ENCODE measurements at places on chromosomes 12 and 14.

GRCh38 chr14:75563931-75564330, 14.5 kb upstream of the FLVCR2 start:
- no peak for DNase-seq

DNA sequence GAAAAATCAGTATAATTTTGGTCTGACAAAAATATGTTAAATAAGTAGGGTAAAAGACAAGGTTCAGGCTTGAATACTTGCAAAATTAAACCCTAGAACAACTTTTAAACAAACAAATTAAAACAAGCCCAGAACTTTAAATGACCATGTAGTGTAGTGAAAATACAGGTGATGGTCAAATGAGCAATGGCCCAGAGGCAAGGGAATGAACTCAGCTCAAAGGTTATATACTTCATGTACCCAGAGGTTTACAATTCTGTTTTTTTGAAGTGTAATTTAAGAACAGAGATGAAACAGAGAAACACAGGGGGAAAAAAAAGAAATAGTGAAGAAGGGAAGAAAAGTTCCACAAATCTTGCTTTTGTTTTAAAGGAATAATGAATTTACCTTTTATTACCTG, 949.2 kb downstream of the TRHDE start:
- DNase-seq, result no peak

- no peak for DNase-seq
Observed at GRCh38 chr14:77142005-77142800, 612 bp upstream of the ZDHHC22 start.

DNA sequence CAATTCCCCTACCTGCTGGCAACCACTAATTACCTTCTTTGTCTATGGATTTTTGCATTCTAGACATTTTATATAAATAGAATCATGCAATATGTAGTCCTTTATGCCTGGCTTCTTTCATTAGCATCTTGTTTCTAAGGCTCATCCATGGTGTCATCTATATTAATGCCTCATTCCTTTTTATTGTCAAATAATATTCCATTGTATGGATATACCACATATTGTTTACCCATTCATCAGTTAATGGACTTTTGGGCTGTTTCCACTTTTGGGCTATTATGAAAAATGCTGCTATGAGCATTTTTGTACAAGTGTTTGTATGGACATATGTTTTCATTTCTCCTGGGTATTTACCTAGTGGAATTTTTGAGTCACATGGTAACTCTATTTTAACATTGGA, 18.0 kb downstream of the CYP46A1 start:
- no peak for DNase-seq

- DNase-seq, result no peak
Observed at GRCh38 chr14:77531071-77531470, 32.5 kb upstream of the ISM2 start.

- DNase-seq, result no peak
Observed at GRCh38 chr14:22386924-22387775, 201.9 kb downstream of the DAD1 start.

DNA sequence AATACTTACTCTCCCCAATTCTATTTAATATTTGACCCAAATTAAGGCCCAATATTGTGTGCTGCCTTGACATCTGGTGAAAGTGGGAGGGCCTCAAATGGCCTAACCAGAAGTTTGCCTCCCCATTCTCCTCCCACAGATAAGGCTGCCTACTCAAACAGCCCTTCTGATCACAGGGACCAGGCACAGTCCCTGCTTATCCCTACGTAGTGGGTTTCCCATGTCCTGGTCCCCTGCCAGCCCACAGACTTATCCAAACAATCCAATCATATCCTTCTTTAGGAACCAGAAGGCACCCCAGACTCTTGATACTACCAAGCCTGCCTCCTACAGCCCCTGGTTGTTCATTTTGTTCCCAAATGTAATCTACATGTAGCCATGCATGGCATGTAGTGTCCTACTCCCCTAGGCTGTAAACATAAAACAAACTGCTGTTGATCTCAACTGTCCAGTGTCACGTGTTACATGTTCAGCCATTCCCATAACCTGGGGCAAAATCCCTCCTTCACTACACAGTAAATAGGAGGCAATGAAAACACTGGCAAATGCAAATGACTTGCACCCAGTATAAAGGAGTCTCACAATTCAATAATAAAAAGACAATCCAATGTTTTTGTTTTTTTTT, 49.3 kb downstream of the EEA1 start:
- DNase-seq, result no peak

DNA sequence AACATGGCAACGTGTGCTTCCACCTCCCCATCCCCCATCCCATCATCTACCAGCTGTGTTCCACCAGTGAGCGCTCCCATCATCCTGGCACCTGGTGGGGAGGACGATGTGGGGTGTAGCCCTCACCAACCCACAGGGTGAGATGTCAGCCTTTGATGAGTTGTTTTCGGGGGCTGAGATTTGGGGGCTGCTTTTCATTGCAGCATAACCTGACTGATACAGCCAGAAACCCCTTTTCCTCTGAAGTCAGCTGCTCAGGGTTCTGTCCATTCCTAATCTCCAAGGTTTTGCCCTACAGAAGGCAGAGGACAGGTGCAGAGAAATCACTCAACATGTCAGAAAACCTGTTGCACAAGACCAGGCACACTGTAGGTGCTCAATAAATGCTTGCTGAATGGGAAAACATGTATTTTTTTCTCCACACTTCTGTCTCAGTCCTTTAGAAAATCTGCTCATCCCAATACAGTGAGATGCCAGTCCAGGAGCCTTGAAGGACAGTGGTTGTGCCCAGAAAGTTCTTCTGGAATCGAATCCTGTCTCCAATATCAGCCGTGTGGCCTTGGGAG, 239.8 kb downstream of the RBM19 start:
- no peak for DNase-seq

GRCh38 chr12:117679776-117680175, 289.0 kb downstream of the KSR2 start:
- DNase-seq, result no peak

GRCh38 chr12:95385246-95386035, 88.5 kb upstream of the METAP2 start:
- no peak for DNase-seq

- DNase-seq, result no peak
Observed at GRCh38 chr12:16939871-16940306, 333.9 kb upstream of the LMO3 start.

DNA sequence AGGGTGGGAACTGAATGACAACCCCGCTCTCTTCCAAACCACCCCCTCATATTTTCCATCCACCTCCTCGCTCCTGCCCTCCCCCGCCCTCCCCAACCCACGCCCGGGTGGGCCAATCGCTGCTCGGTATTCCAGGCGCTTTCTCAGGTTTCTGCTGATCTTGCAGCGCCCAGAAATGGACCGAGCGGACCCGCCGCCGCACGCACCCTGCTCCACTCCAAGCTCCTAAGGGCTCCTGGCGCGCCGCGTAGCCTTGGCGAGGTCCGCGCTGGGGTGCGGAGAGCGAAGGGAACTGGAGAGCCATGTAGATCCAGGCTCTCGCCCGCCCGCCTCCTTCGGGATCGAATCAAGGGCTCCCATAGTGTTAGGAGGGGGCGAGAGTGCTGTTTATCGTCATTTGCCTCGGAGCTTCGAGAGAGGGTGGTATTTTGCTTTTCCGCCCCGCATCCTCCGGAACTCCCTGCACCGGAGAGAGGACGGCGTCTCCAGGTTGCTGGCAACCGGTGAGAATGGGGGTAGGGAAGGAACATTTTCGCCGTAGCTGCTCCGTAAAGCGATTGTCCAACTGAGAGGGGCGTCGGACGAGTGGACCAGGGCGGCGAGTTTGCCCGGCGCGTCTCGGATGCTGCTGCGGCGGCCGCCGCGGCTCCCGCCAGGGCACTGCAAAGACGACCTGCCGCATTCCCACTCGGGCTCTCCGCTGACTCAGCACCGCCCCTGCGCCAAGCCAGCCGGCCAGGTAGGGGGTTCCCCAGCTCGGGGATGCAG, at the start of gene KCNA1:
TSS of gene KCNA1 (plus strand) at position 172 of the 768 bp plus-strand sequence. CDS start 1,474 bp downstream, outside the sequence.
- no peak for DNase-seq

DNA sequence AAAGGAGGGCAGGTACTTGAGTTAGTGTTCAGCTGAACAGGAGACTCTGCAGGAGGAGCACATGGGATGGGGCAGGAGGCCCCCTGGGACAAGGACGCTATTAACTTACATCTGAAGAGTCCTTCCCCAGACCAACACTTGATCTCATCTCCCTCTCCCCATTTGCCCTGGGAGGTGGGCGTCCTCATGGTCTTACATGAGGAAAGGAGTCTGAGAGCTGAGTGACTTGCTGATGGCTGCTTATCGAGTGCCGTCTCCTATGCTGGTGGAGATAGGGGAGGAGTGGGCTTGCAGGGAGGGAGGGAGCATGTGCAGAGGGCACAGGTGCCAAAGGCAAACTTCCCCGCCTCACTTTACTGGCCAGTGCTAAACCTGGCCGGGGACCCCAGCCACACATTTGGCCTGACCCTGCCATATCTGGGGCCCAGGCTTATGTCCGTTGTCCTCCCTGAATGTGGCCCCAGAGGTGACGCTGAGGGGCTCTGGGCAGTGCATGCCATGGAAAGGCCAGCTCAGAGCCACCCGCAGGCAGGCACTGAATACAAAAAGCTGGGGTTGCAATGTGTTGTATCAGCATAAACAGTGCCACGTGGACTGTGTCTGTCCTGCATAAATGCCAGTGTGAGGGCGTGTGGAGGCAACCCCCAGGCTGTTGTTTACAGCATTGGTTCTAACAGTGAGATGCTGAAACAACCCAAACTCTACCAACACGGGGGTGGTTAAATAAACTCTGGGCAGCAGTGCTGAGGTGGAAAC, 29.4 kb downstream of the FAIM2 start:
- no peak for DNase-seq

- DNase-seq, result no peak
Observed at GRCh38 chr12:68435816-68436215, 103.7 kb upstream of the MDM1 start.

- no peak for DNase-seq
Observed at GRCh38 chr12:5076761-5077160, 33.1 kb downstream of the KCNA5 start.

- no peak for DNase-seq
Observed at GRCh38 chr12:96883571-96883970, 23.5 kb upstream of the NEDD1 start.

GRCh38 chr12:3087758-3088650, 10.8 kb downstream of the TSPAN9 start:
- DNase-seq, result no peak

- no peak for DNase-seq
Observed at GRCh38 chr14:54688229-54688628, 121.3 kb downstream of the SAMD4A start.

DNA sequence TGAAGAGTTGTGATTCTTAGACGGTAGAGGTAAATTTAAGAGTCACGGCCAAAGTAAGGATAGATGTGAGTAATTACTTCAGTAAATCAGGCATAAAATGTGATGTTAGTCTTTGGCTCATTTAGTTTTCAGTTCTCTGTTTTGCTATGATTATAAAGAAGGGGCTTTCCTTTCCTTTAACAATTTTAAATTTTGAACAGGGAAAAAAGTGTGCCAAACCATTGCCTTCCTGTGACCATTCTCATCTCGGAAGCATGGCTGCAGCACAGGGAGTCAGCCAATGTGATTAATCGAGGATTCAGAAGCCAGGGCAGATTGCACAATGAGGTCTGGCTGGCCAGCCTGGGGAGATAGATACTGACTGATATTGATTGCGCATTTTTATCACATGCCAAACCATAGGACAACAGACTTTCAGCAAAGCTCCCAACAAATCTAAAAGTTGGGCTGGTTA, 480.2 kb upstream of the PRICKLE1 start:
- DNase-seq, result no peak

GRCh38 chr12:120887253-120888043, 16.7 kb downstream of the SPPL3 start:
- DNase-seq, result no peak

GRCh38 chr12:126093908-126094307, 1028.7 kb downstream of the AACS start:
- DNase-seq, result no peak

DNA sequence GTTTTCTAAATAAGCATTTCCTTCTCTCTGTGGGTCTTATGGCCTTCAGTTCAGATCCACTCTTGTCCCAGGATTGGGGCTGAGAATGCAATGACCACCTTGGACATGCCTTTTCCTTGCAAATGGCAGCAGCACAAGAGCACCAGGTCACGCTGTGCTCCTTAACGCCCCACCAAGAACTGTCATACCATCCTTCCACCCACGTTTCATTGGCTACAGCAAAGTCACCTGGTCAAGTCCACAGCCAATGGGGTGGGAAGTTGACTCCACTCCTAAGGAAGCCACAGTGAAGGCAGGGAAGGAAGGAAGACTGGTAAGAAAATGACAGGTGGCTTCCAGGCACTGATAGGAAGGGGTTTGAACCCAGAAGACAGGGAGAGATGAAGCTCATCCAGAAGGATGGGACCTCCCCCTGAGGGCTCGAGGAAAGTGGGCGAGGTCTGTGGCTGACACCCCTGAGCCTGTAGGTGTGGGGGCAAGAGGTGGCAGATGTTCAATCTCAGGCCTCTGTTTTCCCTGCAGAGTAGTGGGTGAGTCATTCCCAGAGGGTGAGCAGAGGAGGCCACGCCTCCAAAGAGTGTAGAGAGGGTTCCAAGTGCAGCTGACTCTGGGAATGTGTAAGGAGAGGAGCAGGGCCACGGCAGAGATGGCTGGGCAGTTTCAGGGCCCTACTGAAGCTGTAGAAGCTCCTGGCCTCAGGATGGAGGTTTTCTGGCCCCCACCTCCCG, 113.5 kb upstream of the VRK1 start:
- DNase-seq, result no peak

DNA sequence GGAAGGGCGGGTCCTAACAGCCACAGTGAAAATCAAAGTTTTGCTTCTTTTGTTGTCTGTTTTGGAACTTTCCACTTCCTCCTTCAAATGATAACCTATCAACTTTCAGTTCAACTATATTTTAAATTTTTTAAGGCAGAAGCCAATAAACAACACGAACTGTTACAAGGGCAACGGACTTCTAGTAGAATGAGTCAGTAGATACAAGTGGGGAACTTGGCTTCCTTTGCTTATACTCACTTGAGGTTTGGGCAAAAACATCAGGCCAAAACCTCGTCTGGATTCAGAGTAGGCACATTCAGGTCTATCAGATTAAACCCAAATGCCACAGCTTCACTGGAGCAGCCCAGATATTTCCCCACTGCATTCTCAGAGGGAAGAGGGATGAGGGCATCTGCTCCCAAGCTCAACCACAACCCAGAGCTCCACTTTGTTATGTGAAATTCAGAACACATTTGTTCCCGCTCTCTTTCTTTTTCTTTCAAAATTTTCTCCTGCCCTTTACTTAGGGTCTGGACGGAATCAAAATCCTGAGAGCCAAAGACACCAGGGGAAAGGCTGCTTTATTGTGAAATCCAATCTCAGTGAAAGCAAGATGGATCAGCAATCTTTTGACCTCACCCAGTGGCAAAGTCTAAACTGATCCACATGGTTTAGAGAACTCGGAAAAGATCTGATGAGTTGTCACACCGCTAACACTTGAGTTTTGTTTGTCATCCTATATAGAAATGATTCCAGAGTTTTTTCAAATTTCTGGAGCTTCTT, 152.5 kb upstream of the BTG1 start:
- no peak for DNase-seq

GRCh38 chr12:51630256-51630880, 39.3 kb downstream of the SCN8A start:
- no peak for DNase-seq
